ENCODE measurements at places on chromosomes 1 and 21.

DNA sequence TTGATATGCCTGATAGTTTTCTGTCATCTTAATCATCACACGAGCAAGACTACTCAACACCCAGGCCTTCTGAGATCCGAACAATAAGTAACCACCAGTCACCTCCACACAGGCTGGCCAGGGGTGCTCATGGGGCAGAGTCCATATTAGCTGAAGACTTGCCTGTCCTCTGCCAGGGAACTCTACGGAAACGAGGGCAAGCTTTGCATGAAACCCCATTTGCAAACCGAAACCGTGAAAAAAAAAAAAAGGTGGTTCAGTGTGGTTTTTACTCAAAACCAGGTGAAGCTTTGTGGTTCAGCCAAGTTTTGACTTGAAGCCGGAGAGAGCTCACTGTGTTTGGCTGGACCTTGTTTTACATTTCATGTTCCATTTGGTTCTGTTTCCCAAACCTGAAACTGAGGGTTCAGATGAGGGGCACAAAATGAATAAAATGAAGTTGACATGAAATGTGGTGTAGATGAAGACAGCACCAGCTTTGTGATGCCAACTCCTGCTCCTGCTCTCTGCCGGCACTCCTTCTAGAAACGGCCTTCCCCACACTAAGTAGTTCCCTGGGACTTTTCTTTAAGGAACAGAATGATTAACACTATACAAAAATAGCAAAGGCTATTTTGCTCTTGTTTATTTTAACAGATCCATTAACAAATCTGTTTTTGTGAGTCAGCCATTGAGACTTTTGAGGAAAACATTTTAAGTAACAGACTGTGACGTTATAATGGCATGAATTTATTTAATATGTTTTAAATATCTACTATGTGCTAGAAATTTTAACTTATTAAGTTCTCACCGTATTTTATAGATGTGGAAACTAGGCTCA, 74.7 kb downstream of the RUNX1 start:
- no peak for DNase-seq

- DNase-seq = no peak
These were observed 23.1 kb upstream of the PHTF1 start for GRCh38 chr1:113782406-113782805.

GRCh38 chr1:66375125-66375524, 158.8 kb upstream of the SGIP1 start:
- DNase-seq = no peak

GRCh38 chr1:185789501-185790193, 55.5 kb downstream of the HMCN1 start:
- no peak for DNase-seq

DNA sequence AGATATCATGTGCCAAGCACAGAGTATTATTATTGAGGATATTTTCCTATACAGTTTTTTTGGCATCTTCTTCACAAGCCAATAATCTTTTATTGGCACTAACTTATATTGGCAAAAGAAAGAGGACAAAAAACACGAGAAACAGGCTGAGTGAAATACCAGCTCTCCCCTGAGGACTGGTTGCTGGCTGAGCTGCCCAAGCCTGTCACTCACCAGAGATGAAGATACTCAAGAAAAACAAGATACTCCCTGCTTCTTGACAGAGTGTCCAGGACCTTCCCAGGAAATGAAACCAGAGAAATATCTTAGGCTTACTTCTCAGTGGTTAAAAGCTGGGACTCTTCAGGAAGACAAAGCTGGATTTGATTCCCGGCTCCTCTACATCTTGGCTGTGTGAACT, 35.9 kb upstream of the ATP1B1 start:
- DNase-seq = no peak
